ENCODE measurements at places on chromosomes 11 and 22.
A peak's percentile ranks its signal among the peaks of the same experiment; 100 is the strongest.

DNA sequence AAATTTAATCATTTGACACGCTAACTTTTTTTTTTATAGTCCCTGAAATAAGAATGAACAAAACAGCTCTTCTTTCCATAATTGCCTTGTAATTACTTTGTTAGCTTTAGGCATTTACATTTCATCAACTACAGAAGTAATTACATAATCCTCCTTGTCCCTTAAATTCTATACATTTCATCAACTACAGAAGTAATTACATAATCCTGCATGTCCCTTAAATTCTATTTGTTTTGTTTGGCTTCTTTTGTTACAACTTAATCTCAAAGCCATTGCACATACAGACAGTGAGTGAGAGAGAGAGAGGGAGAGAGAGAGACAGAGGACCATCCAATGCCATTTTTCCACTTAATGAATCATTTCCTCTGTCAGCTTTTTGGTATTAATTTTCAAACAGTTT is 873.2 kb downstream of the METTL15 start:
- peak; percentile 77 for DNase-seq

GRCh38 chr11:100681064-100681502 is 6.0 kb upstream of the ARHGAP42 start:
- DNase-seq: peak; percentile 91

GRCh38 chr11:19025481-19026406 is 34.8 kb downstream of the MRGPRX2 start:
- DNase-seq: no peak

DNA sequence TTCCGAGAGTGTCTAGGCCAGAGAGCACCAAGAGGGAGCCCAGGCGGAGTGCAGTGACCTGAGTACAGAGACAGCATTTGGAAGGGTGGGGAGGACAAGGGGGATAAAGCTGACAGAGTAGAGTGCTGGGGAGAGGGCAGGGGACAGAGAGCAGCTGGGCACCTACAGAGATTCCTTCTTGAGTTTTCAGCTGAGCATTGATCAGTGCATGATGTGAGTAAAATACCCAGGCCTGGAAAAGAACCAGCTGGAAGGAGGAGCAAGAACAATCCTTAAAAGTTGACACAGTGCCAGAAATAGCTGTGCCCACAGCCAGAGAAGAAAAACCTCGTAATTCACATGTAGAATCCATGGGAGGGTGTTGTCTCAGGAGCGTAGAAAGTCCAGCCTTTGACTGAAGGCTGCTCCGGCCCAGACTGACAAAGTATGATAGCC is 33.9 kb upstream of the PANX2 start:
- peak; percentile 62 for DNase-seq

All from NCI-H69 (cell line).